ENCODE measurements at places on chromosomes 7 and 10.

DNA sequence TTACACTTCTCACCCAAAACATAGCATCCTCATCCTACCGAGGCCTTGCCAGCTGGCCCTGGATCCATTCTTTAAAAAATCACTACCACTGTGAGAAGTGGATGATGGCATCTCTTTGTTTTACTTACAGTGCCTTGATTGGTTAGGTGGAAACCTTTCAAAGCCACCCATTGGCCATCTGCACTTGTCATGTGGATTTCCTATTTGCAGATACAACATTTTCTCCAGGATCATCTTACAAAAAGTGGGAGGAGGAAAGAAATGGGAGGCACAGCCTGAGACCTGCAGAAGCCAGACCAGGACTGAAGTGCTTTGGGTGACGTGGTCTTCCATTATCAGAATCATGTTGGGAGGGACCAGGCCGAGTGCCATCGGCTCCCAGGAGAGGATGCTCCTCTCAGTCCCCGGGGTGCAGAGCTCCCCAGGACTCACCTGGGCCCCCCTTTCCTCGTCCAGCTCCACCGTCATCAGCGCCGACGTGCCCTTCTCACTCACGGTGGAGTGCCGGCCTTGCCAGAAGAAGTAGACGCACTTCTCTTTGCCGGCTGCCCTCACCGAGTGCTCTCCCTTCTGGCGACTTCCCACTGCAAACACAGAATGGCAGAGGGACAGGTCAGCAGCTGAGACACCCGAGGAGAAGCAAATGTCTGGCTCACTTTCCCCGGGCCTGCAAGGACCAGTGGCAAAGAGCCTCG is 161.2 kb downstream of the SVIL start:
- no peak for DNase-seq

- no peak for DNase-seq
These were observed 127.7 kb downstream of the DYNC1I1 start for GRCh38 chr7:95899919-95900513.

DNA sequence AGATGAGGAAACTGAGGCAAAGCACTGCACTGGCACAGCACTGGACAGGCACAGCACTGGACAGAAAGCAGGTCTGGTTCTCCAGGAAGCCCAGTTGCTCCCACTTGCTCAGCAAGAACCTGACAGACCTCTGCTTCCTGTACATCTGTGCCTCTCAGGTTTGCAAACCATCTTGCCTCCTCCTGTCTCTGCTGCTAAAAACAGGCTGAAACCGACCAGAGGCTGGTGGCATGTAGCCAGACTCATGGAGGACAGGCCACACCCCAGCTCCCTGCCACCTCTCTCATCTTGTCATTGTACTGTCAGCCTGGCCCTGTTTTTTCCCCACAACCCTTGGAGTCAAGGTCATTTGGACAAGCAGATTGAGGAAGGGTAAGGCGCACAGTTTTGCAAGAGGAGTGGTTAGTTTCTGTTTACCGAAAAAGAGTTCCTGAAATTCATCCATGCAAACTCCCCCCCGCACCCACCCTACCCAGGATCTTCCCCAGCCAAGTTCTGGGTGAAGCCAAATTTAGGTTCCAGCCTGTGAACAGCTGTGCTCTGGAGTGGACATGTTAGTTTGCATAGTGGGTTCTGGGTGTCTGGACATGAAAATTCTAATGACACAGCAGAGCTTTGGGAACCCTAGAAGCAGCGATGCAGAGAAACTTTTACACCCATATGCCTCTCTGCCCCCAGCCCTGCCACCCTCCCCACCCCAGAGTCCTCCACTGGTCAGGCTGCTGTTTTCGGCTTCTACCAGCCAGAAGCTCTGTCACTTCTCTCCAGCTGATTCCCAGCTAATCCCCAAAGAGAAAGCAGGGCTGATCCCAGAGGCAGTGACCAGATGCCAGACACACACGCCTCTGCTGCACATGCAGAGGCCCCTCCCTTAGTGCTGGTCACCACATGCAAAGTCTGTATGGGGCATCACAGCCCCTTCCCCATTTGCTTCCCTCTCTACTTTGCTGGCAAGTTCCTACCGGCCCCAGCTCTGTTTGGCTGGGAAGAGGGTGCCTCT is 8.5 kb upstream of the C10orf105 start:
- peak; percentile 88 for DNase-seq

- peak; percentile 88 for DNase-seq
These were observed 74.8 kb downstream of the DNAJB6 start for GRCh38 chr7:157411580-157411979.

DNA sequence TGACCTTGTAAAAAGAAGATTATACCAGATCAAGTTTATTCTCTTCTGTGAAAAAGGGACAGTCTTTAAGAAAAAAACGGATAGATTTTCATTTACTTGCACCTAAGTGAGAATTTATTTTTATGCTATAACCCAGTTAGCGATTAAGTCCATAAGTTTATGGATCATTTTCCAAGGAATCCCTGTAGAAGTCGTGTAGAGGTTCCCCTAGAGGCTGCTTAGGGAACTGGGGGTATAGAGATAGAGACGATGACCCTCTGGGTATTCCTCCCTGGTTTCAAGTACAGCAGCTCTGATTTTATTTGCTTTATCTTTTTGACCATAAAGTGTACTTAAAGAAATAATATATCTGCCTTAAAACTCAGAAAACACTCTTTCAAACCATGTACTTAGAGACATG is 648.4 kb upstream of the LRRTM3 start:
- no peak for DNase-seq

DNA sequence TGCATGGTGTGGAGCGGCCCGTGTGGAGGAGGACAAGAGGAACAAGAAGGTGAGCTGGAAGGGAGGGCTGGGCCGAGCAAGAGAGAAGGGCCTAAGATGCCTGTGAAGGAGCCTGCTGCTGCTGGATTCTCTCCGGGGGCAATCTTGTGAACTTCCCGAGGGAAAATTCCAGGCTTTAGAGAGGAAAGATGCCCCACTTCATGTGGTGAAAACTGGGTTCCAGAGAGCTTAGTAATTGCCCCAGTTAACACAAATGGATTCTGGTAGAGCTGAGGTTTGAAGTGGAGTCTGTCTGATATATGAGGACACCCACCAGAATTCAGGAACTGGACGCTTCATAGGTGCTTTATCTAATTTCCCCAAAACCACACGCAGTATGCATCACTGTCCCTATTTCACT is 114.1 kb upstream of the ZMIZ1 start:
- no peak for DNase-seq

DNA sequence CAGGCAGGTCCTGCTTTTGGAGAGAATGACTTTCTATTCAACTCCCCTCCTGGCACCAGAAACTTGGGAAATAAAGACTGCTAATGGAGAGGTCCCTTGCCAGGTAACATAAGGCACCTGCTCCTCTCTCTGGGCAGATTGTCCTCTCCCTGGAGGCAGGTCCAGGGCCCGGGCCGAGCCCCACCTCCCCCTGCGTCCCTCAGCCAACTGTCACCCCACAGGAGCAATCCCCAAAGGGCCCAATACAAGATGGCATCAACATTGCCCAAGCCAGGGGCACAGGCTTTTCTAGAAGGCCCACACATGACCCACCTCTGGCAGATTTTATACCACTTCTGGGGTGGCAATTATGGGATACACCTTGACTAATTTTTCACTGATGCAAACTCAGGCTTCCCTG is 145.2 kb downstream of the HERPUD2 start:
- no peak for DNase-seq

DNA sequence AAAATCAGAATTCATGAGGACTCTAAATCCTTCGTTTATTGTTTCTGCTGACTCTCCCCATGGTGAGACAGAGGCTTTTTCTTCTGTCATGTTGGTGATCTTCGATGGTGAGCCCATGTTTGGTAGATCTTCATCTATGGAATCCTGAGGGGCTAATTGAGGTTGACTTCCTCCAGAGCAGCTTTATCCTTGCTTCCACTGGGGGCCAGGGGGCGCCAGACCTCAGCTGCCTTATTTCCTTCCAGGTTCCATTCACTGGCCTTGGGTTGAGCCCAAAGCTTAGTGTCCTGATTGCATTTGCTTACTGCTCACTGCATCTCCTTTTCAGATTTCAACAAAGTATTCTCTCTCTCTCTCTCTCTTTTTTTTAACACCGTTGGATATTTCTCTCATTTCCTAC is 80.7 kb downstream of the GCC1 start:
- peak; percentile 72 for DNase-seq

GRCh38 chr7:84757761-84758160 is 429.1 kb downstream of the SEMA3D start:
- no peak for DNase-seq

DNA sequence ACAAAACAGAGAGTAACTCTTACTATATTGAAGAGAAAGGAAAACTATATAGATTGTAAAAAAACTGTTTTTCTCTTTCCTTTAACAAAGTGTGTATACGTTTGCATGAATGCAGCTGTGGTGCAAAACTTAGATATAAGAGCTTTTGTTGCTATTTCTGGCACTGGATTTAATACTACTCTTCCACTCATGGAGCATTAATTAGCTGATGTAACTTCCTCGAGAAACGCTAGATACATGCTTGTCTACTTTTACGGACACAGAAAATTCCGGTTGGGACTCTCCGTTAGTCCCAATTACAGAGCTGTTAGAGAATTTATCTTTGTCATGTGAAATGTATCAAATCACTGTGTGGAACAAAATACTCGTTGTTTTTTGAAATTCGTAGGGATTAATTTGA is 135.5 kb downstream of the ZNF22 start:
- DNase-seq, result no peak

DNA sequence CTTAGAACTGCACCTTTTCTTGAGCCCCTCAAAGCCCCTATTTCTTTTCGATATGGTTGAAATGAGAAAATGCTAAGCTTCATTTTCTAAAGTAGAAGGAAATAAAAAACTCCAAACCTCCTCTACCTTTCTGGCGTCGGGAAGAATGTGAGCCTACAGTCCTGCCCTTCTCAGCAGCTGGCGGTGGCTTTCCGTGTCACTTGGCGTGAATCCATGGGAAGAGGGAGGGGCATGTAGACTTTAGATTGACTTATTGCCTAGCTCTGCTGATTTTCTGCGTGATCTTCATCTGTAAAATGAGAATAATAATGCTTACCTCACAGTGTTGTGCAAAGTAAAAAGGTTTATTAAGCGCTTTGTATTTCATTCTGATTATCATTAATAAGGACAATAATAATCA is 35.0 kb downstream of the PRR15 start:
- DNase-seq, result no peak

DNA sequence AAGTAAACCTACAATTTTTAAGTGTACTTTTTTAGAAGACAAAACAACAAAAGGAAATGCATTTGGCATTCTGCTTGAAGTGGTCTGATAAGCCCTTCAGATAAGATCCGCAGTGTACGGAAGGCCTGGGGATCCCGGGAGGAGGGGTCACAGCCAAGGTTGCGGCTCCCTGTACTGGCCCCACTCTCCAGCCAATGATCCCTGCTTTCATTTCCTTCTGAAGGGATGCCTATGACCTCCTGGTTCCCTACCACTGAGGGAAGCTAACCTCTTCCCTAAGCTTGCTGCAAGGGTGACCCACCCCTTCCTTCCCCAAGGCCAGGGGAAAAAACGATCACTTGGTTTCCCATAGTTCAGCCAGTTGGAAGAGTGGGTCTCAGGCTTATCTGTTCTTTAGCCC is 5.3 kb downstream of the DENND2A start:
- no peak for DNase-seq

GRCh38 chr10:123518765-123519164 is 147.4 kb upstream of the GPR26 start:
- peak; percentile 5 for DNase-seq

GRCh38 chr7:30965372-30965771 is 1.6 kb downstream of the GHRHR start:
- DNase-seq, result no peak

- DNase-seq, result no peak
These were observed 442.5 kb downstream of the KCNMA1 start for GRCh38 chr10:77195101-77195500.

DNA sequence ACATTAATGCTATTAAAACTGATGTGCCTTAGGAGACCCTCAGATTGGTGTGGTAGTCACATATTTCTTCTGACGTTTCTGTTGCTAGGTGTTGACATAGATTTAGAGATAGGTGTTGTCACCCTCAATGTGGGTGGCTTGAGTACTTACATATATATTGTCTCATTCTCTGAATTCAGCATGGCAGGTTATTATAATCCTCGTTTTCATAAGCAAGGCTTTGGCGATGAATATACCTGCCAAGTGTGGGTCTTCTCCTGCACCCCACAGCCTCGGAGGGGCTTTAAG is 7.0 kb downstream of the FBH1 start:
- DNase-seq, result peak; percentile 46

- DNase-seq, result peak; percentile 41
These were observed 7.0 kb upstream of the PVRIG start for GRCh38 chr7:100212631-100213286.

GRCh38 chr7:137592232-137592896 is 248.8 kb upstream of the PTN start:
- DNase-seq, result no peak

- no peak for DNase-seq
These were observed 37.2 kb downstream of the CYCS start for GRCh38 chr7:25087855-25088254.

DNA sequence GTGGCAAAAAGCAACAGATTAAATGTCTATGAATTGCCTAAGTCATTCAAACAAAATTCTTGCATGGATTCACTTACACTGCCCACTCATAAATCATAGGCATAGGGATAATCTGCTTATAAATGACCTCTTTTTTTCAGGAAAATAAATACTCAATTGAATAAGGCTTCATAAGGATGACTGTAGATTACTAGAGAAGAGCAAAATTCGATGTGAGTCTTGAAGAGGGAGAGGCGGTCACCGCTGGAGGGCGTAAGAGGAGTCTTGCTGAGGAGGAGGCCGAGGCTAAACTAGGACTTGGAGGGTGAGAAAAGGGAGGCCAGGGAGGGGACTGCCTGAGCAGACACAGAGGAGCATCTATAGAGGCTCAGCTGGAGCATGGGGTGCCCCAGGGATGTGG is 135.4 kb upstream of the RSU1 start:
- DNase-seq, result no peak

GRCh38 chr10:11638055-11638698 is 26.7 kb upstream of the USP6NL start:
- no peak for DNase-seq

- no peak for DNase-seq
These were observed 266.3 kb downstream of the DIP2C start for GRCh38 chr10:423178-423577.

DNA sequence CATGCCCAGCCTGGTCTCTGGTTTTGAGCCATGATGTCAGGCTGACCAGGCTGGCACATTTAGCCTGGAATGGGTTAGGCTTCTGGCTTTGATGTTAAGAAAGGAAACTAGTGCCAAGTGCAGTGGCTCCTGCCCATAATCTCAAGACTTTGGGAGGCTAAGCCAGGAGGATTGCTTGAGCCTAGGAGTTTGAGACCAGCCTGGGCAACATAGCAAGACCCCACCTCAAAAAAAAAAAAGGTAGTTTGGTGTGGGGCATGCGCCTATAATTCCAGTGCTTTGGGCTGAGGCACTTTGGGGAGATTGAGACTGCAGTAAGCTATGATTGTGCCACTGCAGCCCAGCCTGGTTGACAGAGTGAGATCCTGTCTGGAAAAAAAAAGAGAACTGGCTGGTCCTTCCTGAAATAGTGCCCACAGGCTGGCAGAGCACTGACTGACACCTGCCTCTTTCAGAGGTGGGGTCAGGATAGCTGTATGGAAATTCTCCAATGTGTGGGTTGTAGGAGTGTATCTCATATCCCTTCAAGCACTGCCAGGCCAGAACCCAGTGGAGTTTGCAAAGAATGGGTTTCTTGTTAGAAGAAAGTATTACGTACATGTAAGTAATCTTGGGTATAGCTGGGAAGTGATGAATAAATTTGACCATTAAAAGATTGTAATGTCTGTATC is 61.3 kb downstream of the KAT6B start:
- no peak for DNase-seq

- DNase-seq, result no peak
These were observed 10.8 kb upstream of the PVRIG start for GRCh38 chr7:100208911-100209408.

Measured in activated effector memory CD4-positive, alpha-beta T cell treated with anti-CD3 and anti-CD28 coated beads, Interleukin-2, amount 50 U/mL, for 16 hours (primary cell).